ENCODE measurements at places on chromosomes 2 and 18. TPM values are rescaled to one million over a fixed set of nuclear protein-coding genes. Genes with fewer than 3 reads are reported as not detected.

The MAB21L4 gene
- under 0.01 TPM for total RNA-seq

The STK39 gene
- total RNA-seq: 16.3 TPM

The MARCHF4 gene
- 9.6 TPM for total RNA-seq

The CROCC2 gene
- total RNA-seq: not detected

The NPPC gene
- not detected for total RNA-seq

The STK36 gene
- 23.5 TPM for total RNA-seq

The OSBPL6 gene
- 11.8 TPM for total RNA-seq

The GRB14 gene
- 10.0 TPM for total RNA-seq

The DYSF gene
- 135 TPM for total RNA-seq

The SKOR2 gene
- total RNA-seq: not detected

The NOSTRIN gene
- 0.07 TPM for total RNA-seq

The TUBA3E gene
- not detected for total RNA-seq

The PROC gene
- not detected for total RNA-seq

The LOXL3 gene
- 0.72 TPM for total RNA-seq

The VSNL1 gene
- total RNA-seq: not detected

The PAX8 gene
- 0.13 TPM for total RNA-seq

The DRC1 gene
- total RNA-seq: not detected

The GPR55 gene
- not detected for total RNA-seq

The KRTCAP3 gene
- total RNA-seq: 0.57 TPM

The CRYBA2 gene
- not detected for total RNA-seq

The DSG1 gene
- not detected for total RNA-seq

The ANKRD30BL gene
- total RNA-seq: not detected

Measured in thoracic aorta endothelial cell (primary cell).